Vagina (tissue), 2 donors: ENCODE measurements at places on chromosomes 5 and 9. TPM values are rescaled to one million over a fixed set of nuclear protein-coding genes. Genes with fewer than 3 reads are reported as not detected.
A peak's percentile ranks its signal among the peaks of the same experiment; 100 is the strongest.

The GABRG2 gene
- 0.74 TPM for total RNA-seq

The FCN2 gene
- total RNA-seq = not detected

The TPPP gene
- 4.7 TPM for total RNA-seq

The ZFP2 gene
- 2.2 TPM for total RNA-seq

The SLIT3 gene
- total RNA-seq = 52.8 TPM

The PCDHA9 gene
- total RNA-seq = 0.25 TPM

The LCN9 gene
- total RNA-seq = not detected

The MYOZ3 gene
- not detected for total RNA-seq

The GFI1B gene
- not detected for total RNA-seq

The NMUR2 gene
- not detected for total RNA-seq

The LVRN gene
- 1.7 TPM for total RNA-seq

The SOX30 gene
- total RNA-seq = not detected

The TUSC1 gene
- total RNA-seq = 22.6 TPM

DNA sequence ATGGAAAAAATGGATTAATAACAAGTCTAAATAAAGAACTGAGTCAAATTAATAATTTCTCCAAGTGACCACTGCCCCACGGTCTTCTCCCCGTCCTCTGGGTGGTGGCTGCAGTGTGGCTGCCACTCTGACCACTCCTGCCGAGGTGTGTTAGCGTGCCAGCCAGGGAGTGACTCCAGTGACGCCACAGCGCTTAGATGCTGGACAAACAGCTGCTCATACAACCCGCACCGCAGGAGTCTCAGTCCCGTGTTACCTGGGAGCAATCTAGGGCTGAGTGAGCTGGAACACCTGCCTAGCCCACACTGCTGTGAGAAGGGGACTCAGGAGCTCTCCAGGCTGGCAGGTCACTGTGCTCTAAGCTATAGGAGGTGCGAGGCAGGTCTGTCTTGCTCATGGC lies 10.2 kb downstream of the MAPK9 start:
- H3K27me3 ChIP-seq = no peaks in the 10 kb centered on the region
- H3K4me3 ChIP-seq = no peak overlapping the region
- no peaks in the 10 kb centered on the region for H3K36me3 ChIP-seq
- H3K4me1 ChIP-seq = no peaks in the 10 kb centered on the region
- DNase-seq = no peak

DNA sequence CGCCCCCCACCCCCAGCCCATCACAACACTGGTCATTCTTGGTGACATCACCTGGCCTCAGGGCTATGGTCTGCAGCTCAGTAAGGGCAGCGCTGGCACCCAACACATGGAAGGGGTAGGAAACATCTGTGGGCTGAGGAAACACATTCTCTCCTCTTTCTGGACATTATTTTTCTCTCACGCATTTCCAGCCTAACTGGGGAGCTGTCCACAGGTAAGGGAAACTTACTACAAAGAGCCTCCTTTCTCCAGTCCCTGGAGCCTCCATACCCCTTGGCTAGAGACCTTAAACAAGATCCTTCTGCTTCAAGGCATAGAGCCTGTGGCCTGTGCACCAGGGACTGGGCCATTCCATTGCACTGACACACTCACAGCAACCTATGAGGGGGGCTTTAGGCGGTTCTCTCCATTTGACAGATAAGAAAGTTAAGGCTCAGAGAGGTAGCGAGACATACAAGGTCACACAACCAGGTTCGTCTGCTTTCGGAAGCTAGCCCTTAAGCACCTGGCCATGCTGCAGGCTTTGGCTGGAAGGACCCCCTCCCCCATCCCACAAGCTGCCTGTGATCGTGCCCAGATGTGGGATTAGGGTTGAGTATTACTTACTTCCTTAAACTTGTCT lies 40.7 kb downstream of the CXXC5 start:
- H3K27ac ChIP-seq = peak overlapping the region; percentile 85
- no peak for DNase-seq
- no peaks in the 10 kb centered on the region for H3K36me3 ChIP-seq
- H3K4me3 ChIP-seq = no peak overlapping the region
- H3K4me1 ChIP-seq = peaks cover 48% of the 10 kb centered on the region

DNA sequence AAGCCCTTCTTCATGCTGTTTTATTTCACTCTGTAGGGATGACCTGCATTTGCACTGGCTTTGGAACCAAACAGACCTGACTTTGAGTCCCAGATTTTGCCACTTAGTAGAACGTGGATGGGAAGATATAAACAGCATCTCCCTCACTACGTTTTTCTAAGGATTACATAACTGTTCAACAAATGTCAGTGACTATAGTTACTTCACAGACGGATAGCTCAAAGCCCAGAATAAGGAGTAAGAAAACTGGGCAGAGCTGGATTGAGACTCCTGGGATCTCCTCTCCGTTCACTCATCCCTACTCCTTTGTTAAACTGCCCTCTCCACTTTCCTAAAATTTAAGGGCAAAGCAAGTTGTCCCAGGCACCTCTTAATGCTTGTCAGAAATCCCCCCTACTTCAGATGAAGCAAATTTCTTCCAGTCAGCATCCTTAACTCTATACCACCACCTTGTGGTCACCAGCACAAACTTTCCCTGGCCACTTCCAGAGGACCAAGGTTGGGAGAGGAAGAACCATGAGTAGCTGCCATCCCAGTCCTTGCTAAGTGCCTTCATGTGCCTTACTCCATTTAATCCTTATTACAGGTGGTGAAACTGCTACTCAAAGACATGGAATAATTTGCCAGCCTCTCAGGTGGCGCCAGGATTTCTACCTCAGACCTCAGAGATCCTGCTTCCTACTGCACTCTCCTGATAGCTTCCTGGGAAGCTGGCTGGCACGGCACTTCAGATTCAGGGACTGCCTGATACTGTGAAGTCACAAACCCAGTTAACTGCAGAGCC lies 38.4 kb downstream of the EGR1 start:
- H3K4me1 ChIP-seq = peaks cover 41% of the 10 kb centered on the region
- no peak for DNase-seq
- no peaks in the 10 kb centered on the region for H3K27me3 ChIP-seq
- H3K36me3 ChIP-seq = peaks cover 8% of the 10 kb centered on the region
- peak overlapping the region; percentile 10 for H3K27ac ChIP-seq
- H3K4me3 ChIP-seq = no peak overlapping the region

GRCh38 chr9:93136011-93136440 lies 2.0 kb upstream of the NINJ1 start:
- no peaks in the 10 kb centered on the region for H3K27me3 ChIP-seq
- no peak overlapping the region for H3K4me3 ChIP-seq
- no peak for DNase-seq
- H3K36me3 ChIP-seq = no peaks in the 10 kb centered on the region
- H3K4me1 ChIP-seq = peaks cover 59% of the 10 kb centered on the region

DNA sequence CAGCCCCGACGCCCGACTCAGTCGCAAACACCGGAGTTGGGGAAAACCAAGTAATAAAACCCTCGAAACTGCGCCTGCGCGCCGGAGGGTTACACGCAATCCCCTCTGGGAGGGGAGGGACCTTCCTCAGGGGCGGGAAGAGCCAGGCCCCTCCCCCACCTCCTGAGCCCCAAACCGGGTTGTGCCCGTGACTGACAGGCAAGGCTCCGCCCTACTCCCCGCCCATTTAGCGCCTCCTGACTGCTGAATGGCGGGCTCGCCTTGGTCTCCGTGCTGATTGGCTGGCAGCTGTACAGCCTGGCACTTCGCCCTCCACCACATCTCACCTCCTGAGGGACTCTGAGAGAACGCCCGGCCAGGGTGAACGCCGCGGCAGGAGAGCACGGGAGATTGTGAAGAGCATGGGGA lies at the start of gene PRDM9:
Gene PRDM9 (plus strand): TSS at position 332 of the 408 bp plus-strand sequence. CDS start 1,425 bp downstream, outside the sequence.
- no peaks in the 10 kb centered on the region for H3K4me1 ChIP-seq
- H3K27me3 ChIP-seq = no peaks in the 10 kb centered on the region
- no peak for DNase-seq
- H3K36me3 ChIP-seq = no peaks in the 10 kb centered on the region
- no peak within 1 kb of the TSS for H3K4me3 ChIP-seq

DNA sequence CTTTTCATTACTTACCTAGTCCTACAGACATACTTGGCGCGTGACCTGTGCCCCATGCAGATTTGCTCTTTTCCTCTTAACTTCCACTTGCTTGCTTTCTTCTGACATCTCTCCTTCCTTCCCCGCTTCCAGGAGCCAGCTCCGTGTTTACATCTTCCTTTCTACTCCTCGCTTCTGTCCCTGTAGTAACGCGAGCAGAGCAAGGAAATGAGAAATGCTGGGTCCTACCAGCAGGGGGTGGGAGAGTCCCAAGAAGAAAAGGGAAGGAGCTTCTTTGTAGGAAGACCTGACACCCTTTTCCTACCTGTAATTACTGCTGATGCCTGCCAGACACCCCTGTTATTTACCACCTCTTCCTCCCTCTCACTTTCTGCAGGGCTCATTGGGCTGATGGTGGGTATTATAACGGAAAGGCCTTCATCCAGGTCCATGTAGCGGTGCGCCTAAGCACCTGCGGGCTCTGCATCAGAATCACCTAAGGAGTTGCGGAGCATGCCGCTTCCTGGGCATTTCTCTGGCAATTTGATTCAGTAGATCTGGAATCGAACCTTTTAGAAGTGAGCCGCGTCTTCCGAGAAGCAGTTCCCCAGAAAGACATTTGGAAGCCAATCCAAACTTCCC lies 1260.8 kb upstream of the WWC1 start:
- H3K27me3 ChIP-seq = no peaks in the 10 kb centered on the region
- H3K36me3 ChIP-seq = no peaks in the 10 kb centered on the region
- H3K4me3 ChIP-seq = no peak overlapping the region

GRCh38 chr5:50800410-50800809 lies 134.0 kb downstream of the PARP8 start:
- H3K27ac ChIP-seq = no peak overlapping the region
- no peaks in the 10 kb centered on the region for H3K4me1 ChIP-seq
- DNase-seq = no peak

- no peak overlapping the region for H3K4me3 ChIP-seq
- no peaks in the 10 kb centered on the region for H3K27me3 ChIP-seq
- no peaks in the 10 kb centered on the region for H3K36me3 ChIP-seq
- H3K4me1 ChIP-seq = no peaks in the 10 kb centered on the region
Observed at GRCh38 chr5:132000677-132001453, 10.6 kb downstream of the ACSL6 start.

- no peak for DNase-seq
- no peaks in the 10 kb centered on the region for H3K4me1 ChIP-seq
- H3K36me3 ChIP-seq = no peaks in the 10 kb centered on the region
- H3K27me3 ChIP-seq = no peaks in the 10 kb centered on the region
- no peak overlapping the region for H3K4me3 ChIP-seq
Observed at GRCh38 chr5:2047341-2047927, 164.7 kb upstream of the IRX4 start.

DNA sequence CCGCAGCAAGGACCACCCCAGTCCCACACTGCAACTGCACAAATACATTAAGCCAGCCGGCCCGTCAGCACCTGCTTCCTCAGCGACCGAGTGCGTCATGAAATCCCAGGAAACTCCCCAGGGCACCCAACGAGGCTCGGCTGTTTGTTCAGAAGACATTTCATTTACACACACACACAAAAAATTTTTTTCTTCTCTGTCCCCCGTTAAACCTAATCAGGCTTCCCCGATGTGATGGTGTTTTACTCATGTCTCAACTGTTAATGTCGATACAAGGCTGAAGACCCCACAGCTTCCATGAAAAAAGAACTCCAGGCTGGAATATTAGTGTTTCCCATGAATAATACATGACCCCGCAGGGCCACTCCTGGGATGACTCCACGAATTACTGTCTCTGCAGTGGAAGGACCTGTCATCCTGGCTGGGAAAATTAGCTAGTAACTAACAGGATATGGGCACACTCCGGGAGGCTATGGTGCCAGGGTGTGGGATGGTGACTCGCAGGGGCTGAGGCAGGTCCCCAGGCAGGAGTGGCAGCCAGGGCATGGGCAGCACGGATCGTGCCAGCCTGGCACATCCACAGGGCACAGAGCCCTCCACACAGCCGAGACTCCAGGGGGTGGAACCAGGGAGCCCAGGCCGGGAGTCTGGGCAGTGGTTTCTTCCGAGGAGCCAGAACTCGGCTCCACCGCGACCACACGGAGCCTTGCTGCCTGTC lies 102.4 kb downstream of the VAV2 start:
- no peak overlapping the region for H3K27ac ChIP-seq
- no peaks in the 10 kb centered on the region for H3K4me1 ChIP-seq
- no peak for DNase-seq
- no peaks in the 10 kb centered on the region for H3K36me3 ChIP-seq

DNA sequence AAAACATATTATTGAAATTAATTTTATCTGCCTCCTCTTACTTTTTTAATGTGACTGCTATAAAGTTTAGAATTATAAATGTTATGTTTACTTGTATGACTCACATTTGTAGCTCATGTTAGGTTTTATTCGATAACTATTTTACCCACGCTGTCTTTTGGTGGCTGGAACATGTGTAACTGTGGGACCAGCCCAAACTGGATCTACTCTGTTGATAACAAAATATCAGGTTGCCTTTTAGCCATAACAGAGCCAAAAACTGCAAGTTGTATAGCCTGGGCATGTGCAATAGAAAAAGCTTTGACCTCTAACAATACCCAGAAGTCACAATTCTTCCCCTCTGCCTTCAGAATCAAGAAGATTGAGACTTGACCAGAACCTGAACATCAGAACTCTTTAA lies 356.5 kb downstream of the PRELID2 start:
- DNase-seq = no peak
- no peaks in the 10 kb centered on the region for H3K4me1 ChIP-seq
- H3K27me3 ChIP-seq = no peaks in the 10 kb centered on the region

DNA sequence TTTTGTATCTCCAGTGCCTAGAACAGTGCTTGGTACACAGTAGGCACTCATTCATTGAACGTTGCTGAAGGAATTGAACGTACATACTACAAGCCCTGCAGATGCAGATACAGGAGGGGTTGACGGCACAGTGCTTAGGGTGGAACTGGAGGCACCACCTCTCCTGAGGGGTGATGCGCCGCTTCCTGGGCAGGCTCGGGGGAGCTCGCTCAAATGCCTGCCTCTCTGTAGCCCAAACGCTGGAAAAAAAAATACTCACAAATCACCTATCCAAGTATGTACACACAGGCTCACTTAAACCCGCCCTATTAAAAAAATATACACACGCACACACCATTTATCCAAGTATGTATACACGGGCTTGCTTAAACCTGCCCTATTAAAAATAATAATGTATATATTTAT lies 536 bp upstream of the COMMD10 start:
- H3K36me3 ChIP-seq = no peaks in the 10 kb centered on the region
- DNase-seq = no peak
- peaks cover 31% of the 10 kb centered on the region for H3K4me1 ChIP-seq
- H3K27ac ChIP-seq = no peak overlapping the region

- H3K27ac ChIP-seq = no peak overlapping the region
- no peaks in the 10 kb centered on the region for H3K27me3 ChIP-seq
- H3K4me1 ChIP-seq = peaks cover 16% of the 10 kb centered on the region
- no peak overlapping the region for H3K4me3 ChIP-seq
Observed at GRCh38 chr9:77834898-77835488, 186.9 kb upstream of the GNA14 start.

- H3K36me3 ChIP-seq = no peaks in the 10 kb centered on the region
- H3K4me1 ChIP-seq = no peaks in the 10 kb centered on the region
- H3K27me3 ChIP-seq = no peaks in the 10 kb centered on the region
- no peak overlapping the region for H3K27ac ChIP-seq
Observed at GRCh38 chr5:131812371-131813160, 15.7 kb upstream of the FNIP1 start.
